ENCODE measurements at places on chromosomes 4 and X.

- DNase-seq = no peak
Observed at GRCh38 chr4:76758996-76759395, 138.9 kb downstream of the SOWAHB start.

GRCh38 chr4:132691668-132692067 is 457.4 kb upstream of the PCDH10 start:
- DNase-seq = no peak

DNA sequence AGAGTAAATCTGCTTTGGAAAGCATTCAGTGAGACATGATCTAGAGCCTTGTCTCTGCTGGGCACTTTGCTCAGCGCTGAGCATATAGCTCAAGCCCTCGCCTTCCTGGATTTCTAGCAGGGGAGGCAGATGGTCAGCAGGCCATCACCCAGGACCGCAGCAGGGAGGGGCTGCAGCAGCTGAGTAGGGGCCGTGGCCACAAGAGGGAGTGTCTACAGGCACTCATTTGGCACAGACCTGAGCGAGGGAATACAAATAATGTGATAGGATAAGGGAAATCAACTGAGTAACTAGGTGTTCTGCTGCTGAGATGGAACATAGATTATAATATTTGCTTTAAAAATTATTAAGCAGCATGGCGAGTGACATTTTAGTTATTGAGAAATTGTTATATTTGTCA is 30.2 kb downstream of the OFD1 start:
- DNase-seq = no peak

DNA sequence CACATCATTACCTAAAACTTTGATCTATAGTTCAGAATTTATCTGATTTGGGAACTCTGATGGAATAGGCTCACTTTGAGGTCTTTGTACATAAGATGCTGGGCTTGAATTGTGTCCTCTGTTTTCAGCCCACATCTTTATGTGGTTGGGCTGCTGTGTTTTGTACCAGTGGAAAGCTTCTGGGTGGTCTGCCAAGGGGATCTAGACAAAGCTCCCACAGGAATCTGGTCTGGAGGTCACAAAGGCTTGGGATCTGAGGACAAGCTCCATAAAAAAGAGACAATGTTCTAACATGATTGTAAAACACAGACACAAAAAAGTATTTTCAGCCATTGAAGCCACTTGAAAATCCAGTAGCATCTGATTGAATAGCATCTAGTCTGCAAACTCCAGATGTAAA is 393.5 kb upstream of the PITX2 start:
- no peak for DNase-seq
